H54 (cell line): ENCODE measurements at places on chromosomes 2 and 18.
A peak's percentile ranks its signal among the peaks of the same experiment; 100 is the strongest.

DNA sequence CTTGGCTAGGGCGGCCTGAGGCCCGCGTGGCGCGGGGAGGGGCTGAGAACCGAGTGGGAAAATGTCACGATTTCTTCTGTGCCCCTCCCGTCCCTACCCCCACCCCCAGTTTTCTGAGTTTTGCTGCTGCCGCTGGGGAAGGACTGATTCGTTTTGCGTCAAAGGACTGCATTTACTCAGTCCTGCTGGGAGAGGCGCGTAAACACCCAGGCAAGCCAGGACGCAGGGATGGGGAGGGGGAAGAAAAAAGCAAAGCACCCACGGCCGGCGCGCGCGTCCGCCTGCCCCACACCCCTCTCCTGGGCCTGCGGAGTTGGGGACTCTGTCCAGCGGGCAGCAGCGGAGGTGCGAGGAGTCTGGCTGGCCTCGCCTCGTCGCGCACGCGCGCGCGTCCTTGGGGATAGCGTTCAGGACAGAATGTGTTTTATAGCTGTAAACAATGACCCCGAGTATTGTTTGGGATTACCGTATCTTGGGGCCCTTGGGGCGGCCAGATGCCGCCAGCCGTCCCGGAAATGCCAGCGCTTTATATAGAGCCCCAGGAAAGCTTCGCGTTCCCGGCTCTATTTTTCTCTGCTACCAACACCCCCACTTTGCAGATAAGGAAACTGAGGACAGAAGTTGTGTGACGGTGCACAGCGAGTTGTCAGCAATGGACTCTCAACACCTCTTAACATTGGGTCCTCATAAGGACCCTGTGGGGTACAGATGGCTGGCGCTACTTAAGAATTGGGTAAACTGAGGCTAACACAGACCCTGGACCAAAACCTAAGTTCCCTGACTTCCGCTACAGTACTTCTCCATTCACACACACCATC is 1.7 kb upstream of the FOSL2 start:
- peak; percentile 73 for DNase-seq

DNA sequence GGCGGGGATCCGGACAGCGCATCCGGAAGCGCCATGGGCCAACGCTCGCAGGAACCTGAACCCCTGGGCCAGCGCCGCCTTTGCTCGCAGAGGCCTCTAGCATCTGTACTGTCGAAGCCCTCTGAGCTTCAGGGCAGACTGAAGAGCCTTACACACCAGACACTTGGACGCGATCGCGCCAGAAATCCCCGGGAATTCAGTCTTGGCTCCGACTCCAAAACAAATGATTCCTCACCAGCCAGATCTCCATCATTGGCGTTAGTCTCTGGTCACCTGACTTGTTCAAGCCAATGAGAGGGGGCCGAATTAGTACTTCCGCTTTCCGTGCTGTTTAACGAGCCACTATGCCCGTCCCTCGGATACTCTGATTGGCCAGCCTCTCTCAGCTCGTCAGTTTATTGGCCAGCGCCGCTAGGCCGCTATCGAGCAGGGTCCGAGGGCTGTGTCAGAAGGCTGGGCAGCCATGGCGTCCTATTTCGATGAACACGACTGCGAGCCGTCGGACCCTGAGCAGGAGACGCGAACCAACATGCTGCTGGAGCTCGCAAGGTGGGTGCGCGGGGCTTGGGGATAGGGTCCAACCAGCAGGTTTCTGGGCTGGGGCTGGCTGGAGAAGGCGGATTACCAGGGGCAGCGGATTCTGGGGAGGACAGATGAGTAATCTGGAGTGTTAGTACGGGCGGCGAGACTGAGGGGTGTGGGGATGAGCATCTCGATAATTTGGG is at the start of gene RNF181:
Gene RNF181 (plus strand): TSS at position 445 of the 725 bp plus-strand sequence. CDS start 19 bp downstream, at position 464.
- peak; percentile 95 for DNase-seq

GRCh38 chr18:11114653-11115052 is 34.7 kb downstream of the PIEZO2 start:
- DNase-seq, result no peak

GRCh38 chr2:108533832-108534583 is at the start of gene LIMS1:
LIMS1 (plus strand) TSS chr2:108534470; CDS start chr2:108534563, 93 bp downstream.
- peak; percentile 78 for DNase-seq
